A172 (cell line): ENCODE measurements at places on chromosomes 11 and 22.
A peak's percentile ranks its signal among the peaks of the same experiment; 100 is the strongest.

- no peak for DNase-seq
These were observed 555.8 kb downstream of the BRD1 start for GRCh38 chr22:49271831-49272230.

DNA sequence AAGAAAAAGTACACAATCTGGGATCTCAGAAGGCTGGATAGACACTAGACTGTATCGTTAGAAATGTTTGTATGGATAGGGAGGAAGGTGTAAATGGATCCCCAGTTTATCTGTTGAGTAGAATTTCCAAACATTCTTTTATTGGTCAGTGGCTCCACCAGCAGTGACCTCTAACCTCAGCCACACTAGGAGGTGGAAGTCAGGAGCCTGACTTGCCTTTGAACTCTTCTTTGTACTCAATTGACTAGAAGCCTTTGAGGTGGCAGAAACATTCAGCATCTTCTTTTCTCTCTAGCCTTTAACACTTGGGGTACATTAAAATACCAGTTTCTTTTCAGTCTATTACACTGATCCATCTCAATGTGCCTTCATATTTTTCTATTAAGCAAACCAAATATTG lies 39.1 kb downstream of the EXT2 start:
- DNase-seq: no peak

- no peak for DNase-seq
These were observed 15.7 kb downstream of the ZNF215 start for GRCh38 chr11:6941970-6942369.

DNA sequence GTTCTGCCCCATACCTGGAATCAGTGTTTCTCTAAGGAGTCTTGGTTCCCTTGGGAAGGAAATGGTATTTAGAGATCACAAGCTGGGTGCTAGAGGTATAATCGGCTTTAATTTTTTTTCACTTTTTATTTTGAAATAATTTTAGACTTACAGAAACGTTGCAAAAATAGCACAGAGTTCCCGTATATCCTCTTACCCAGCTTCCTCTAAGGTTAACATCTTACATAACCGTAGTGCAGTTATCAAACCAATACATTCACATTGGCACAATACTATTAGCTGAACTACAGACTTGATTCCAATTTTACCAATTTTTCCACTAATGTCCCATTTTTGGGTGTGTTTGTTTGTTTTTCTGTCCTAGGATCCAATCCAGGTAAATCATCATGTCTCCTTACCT lies 63.8 kb downstream of the RBX1 start:
- no peak for DNase-seq

DNA sequence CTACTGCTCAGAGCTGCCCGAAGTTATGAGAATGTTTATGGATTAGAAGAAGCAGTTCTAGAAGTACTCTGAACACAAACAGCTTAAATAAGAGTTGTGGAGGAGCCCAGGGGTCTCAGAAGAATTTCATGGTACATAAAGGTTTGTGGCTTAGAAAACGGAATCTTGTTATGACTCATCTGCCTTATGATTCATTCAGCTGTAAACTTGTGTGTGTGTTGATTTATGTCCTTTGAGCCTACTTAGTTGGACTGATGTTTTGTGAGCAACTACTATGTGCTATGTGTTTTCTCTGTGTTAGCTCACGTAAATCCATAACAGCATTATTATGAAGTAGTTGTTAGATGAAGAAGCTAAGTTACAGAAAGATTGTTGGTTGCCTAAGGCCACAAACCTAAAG lies 203.7 kb downstream of the PGR start:
- peak; percentile 72 for DNase-seq

DNA sequence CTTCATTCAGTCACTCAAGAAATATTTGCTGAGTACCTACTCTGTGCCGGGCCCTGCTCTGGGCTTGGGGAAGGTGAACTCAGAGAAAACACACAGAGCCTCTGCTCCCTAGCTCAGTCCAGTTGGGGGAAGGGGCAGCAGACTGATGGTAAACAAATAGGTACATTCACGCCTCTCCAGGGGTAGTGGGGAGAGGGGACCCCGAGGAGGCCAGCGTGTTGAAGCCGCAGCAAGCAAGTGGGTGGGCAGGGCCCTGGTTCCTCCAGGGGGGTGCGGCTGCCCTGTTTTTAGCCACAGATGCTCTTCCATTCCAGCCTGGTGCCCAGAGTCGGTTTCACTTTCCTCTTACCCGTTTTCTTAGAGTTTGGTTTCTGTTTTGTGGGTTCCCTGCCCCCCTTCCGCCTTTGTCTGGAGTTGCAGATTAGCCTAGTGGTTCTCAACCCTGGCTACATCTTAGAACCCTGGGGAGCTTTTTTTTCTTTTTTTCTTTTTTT lies 8.7 kb downstream of the DRAP1 start:
- no peak for DNase-seq

GRCh38 chr11:24805671-24806070 lies 308.8 kb downstream of the LUZP2 start:
- no peak for DNase-seq

DNA sequence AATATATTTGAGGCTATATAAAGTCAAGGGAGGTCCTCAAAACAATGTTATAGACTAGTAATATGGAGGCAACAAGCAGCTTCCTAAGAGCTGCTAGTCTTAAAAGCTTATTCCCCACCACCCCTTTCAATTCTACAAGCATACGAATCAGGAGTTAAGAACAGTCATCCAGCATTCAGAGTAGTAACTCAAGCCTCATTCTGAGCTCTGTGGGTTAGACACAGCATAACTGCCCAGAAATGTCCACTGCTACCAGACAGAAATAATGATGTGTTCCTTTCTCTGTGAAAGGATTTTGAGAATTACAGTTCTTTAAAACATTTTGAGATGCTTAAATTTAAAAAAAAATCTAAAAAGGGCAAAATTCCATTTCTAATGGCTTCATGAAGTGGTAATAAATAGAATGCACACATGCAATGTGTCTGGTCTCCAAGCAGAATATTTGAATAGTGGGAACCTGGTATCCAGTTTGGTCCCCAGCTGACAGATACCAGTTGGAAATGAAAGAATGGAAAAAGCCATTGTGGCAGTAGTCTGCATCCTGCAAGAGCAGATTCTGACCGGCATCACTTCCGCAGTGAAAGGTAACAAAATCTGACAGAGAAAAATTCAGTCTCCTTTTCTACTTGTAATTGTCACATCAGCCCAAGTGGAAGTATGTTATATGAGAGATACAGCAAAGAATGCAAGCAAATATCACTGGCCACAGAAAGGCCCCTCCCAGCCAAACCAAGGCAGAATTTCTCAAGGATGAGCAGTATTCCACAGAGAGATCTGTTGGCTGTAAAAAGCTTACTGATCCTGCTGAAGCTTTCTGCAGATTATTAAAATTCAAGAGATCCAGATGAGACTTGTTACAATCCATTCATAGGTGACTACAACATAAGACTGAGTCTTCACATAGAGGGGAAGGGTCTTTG lies 310.8 kb upstream of the PITPNB start:
- DNase-seq: no peak

- no peak for DNase-seq
These were observed 40.8 kb downstream of the MAP6 start for GRCh38 chr11:75627906-75628668.

GRCh38 chr11:3796801-3797328 lies 489 bp downstream of the NUP98 start:
- no peak for DNase-seq

GRCh38 chr11:66693356-66694055 lies 15.8 kb upstream of the RBM4B start:
- DNase-seq: no peak

GRCh38 chr22:30763815-30764673 lies 69.4 kb downstream of the OSBP2 start:
- DNase-seq: peak; percentile 58

GRCh38 chr11:119094816-119095065 lies 6.9 kb downstream of the DPAGT1 start:
- peak; percentile 26 for DNase-seq

DNA sequence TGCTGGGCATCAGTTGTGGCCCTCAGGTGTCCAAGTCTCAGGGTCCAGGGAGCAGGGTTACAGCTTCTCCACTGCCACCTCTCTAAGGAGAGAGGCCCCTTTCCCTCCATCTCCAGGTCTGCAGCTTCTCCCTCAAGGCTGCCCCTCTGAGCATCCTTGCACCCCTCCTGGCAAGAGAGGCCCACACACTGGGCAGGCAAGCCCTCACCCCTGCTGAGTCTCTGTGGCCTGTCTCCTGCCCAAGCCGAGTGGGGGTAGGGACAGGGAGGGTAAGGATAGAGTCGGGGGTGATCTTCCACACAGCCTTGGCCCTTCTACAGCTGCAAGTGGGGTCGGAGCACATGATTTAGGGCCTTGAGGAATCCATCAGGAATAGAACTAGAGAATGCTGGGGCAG lies 76.6 kb downstream of the ST3GAL4 start:
- DNase-seq: no peak

DNA sequence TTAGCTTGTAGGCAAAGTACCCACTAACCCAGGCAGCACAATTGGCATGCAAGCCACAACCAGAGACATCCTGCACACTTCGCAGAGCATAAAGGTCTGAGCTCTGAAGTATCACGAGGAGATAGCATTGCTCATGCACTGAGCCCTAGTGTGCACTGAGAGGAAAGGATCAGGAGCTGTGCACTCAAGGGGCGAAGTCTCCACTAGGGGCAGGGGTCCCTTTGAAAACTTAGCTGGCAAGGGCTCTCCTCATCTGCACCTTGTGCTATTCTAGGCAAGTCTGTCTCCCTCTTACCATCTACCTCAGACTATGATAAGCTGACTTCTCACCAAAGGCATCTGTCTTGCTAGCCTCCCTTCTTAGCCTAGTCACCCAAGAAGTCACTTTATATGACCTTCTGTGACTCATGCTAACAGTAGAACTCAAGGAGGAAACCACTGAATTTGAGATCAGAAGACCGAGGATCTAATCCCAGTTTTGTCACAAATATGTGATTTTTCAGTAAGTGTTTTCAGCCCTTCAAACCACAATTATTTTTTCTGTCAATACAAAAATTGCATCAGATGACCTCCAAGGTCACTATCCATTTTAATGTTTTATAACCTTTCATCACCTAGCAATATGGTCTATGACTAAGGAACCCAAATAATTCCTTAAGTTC lies 1078.0 kb downstream of the NTM start:
- peak; percentile 69 for DNase-seq

DNA sequence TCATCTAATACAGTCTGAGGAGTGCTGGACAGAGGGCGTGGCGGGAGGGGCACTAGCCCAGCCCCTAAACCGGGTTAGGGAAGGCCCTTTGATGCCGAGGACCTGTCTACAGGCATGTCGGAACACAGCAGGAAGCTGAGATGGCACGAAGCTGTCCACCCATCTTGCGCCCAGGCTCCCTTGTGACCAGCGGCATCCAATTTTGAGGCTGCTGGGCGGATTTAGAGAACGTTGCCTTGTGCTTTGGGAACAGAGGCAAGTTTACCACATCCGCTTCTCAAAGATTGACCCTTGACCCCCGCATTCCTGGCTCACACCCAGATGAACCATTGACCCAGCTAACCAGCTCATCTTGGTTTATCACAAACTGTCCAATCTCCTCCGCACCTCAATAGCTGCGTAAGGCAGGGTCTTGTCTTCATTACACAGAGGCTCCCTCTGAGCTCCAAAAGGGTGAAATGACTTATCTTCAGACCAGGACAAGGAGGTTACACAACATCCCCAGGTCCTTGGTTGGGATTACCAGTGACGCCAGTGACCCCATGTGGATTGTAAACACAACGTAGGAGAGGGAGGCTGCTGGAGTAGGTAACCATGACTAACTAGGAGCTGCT lies 4.5 kb downstream of the FAM83F start:
- DNase-seq: no peak

DNA sequence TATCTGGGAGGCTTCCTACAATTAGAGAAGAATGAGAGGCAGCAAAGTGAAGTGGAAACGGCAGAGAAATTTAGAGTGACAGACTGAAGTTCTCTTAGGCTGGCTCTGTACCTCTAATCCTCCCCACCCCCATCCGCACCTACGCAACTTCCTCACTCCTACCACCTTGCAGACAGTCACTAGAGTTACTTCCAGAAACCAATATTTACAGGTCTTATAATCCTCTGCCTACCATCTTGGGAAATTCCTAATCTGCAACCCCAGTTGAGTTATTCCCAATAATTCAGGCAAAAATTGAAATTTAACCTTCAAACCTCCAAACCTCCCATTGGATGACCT lies 71.7 kb downstream of the PAK1 start:
- no peak for DNase-seq

DNA sequence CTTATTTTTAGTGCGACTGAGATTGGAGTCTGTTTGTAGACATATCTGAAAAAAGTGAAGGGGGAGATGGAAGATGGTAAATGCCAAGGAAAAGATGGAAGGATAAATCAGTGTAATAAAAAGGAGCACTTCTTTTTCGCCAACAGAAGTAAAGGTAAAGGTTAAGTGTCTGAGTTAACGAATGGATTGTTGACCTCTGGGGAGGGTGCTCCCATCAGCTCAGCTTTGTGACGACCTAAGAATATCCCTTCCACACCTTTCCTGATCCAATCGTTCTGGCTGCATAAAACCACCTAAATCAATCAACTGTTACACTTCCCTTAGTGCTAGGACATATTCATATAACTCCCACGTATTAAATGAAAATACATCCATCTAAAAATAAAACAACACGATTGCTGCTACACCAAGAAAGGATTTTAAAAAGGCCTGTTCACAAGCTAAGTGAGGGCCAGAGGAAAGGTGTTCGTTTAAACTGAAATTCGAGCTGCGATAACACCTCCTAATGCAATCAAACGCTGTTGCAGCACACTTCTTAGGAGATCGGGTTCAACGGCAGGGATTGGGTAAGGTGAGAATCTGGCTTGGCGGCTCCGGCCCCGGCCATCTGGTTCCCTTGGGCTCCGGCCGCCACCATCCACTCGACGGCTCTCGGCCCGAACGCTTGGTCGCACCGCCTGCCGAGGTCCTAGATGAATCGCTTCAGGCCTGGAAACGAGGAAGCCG lies 658 bp downstream of the C11orf71 start:
- no peak for DNase-seq

- no peak for DNase-seq
These were observed 77.3 kb downstream of the DEUP1 start for GRCh38 chr11:93407777-93408401.

DNA sequence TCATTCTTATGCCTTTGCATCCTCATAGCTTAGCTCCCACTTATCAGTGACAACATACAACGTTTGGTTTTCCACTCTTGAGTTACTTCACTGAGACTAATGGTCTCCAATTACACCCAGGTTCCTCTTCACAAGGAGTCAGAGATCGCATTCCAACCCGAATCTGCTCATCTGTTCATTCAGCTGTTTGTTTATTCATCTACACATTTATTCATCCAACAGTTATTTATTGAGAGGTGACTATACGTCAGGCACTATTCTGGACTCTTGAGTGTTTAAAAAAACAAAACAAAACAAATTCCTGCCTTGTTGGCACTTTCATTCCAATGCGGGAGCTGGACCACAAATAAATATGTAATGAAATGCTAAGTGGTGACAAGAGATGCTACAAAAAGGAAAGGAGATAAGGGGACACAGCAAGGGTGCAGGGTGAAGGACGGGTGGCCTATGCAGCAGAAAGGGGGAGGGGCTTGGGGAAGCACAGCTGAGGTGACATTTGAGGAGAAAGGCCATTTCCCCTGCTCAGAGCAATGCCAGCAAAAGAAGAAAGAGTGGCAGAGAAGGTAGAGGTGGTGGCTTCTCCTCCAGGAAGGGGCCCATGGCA lies 393.8 kb upstream of the SYN3 start:
- DNase-seq: no peak
